ENCODE measurements at places on chromosomes 11 and 22.

- DNase-seq: no peak
Measured at GRCh38 chr11:45169310-45170072, 23.1 kb downstream of the PRDM11 start.

- no peak for DNase-seq
Measured at GRCh38 chr11:68215087-68215445, 2.0 kb upstream of the KMT5B start.

GRCh38 chr11:20861322-20861721 lies 191.9 kb downstream of the NELL1 start:
- DNase-seq: no peak

- no peak for DNase-seq
Measured at GRCh38 chr11:2483426-2483825, 38.6 kb downstream of the KCNQ1 start.

DNA sequence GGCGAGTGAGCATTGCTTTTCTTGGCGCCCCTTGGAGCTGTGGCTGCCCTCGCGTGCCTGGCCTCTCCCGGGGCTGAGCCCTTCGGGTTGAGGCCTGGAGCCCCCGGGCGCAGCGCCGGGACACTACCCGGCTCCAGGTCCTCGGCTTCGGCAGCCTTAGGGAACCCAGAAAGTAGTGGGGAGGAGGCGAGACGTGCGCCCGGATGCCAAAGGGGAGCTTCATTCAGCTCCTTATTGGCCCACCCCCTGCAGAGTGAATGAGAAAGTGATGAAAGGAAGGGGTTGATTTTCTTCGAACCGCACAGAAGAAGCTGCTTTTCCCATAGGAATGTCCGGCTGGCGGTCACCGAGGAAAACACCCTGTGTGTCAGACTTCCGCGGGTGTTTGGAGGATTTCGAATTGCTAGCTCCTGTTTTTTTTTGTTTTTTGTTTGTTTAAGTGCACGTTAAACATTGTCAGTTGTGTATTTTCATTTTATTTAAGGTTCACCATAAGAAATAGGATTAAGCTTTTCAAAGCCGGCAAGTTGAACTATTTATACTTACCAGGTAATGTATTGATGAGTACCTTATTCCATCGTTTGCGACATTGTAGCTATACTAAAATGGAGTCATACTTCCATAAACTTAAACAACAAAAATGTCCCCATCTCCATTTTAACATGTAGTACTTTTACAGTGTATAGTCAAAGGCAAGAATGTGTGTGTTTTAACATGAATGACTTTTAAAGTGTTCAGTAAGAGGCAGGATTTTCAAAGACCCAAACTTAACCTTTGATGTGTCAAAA lies 841 bp upstream of the EIF4G2 start:
- DNase-seq: no peak

GRCh38 chr11:73404048-73404447 lies 27.8 kb downstream of the RELT start:
- DNase-seq: no peak

DNA sequence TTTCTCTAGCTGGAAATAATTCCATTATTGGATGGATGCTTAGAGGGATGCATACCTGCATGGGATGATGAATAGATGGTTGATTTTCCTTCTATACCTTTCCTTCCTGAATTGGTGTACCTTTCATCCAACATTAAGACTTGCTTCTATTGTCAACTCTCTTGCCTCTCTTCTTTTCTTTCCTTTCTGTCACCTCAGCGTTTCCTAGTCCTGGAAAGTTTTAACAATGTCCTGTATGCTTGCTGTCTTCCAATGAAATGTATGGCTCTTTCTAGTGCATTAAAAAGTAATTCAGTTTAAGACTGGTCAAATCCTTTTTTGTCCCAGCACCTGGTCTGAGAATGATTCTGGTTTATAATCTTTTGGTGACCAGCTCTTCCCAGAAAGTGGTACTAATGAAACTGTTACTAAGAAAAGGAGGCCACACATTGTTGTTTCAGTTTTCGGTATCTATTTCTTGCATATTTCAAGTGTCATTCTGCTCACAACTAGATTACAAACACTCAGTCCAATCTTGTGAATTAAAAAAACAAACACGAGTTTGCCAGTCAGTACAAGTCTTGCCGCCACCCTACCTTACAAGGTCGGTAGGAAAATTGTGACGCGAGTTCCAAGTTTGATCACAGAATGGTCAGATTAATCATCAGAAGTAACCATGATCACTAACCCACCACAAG lies 8.0 kb downstream of the POU2AF1 start:
- DNase-seq: no peak

GRCh38 chr11:93054881-93055280 lies 85.4 kb downstream of the MTNR1B start:
- DNase-seq: no peak

- DNase-seq: no peak
Measured at GRCh38 chr22:38700270-38700788, 414 bp downstream of the JOSD1 start.

- DNase-seq: peak; percentile 41
Measured at GRCh38 chr11:72378704-72379383, 55.5 kb downstream of the CLPB start.

DNA sequence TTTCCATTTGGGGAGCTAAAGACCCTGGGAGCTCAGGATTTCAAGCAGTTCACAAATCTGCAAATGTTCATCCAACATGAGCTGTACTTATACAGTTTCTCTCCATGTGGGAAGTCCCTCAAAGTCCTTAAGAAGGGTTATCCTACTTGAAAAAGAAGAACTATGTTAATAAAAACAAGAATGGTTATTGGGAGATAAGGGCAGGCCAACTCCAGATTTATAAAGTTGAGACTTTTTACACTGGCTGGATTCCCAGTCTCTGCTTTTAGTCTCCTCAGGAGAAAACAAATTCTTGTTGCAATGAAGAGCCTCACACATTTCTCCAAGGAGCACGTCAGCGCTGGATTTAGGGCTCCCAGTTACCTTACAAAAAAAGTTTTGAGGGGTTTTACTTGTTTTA lies 34.2 kb upstream of the CTTN start:
- no peak for DNase-seq

DNA sequence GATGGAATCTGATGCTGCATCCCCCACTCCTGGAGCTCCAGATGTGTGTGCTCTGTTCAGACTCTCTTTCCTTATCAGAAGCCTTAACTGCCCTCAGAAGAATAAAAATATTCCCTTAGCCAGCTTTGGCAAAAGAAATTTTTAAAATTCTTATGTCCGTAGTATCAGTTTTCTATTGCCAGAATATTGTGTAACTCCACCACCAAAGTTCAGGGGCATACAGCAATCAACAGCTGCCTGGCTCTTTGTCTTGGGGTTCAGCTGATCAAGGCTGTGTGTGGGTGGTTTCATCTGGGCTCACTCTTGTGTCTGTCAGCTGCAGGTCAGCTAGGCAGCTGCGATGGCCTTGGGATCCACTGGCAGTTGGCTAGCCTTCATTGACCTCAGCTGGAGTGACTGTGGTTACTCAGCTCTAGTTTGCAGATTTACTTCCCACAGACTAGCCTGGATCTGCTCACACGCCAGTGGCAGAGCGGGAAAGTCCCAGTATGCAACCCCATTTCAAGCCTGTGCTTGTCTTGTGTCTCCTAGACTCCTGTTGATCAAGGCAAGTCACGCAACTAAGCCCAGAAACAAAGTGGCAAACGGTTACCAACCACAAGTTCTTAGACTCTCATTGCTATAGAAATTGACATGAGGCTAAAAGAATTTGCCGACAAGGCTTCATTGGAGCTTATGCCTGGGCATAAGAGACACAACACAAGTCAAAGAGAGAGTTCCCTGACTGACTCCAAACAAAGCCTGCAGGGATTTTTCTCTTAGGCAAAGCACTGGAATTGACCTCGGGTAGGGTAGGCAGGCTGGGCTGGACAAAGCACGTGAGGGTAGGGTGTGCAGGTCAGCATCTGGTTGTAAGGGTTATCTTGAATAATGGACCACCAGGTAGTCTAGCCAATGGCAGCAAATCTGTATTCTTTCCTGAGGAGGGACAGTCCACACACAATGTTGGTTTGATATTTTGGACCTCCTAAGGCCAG lies 7.5 kb downstream of the TMEM138 start:
- DNase-seq: no peak

GRCh38 chr11:113952588-113952987 lies 22.3 kb upstream of the HTR3A start:
- DNase-seq: no peak

- DNase-seq: no peak
Measured at GRCh38 chr11:47591764-47592163, 2.4 kb downstream of the C1QTNF4 start.

GRCh38 chr11:122226810-122227379 lies 110.9 kb upstream of the BLID start:
- no peak for DNase-seq

DNA sequence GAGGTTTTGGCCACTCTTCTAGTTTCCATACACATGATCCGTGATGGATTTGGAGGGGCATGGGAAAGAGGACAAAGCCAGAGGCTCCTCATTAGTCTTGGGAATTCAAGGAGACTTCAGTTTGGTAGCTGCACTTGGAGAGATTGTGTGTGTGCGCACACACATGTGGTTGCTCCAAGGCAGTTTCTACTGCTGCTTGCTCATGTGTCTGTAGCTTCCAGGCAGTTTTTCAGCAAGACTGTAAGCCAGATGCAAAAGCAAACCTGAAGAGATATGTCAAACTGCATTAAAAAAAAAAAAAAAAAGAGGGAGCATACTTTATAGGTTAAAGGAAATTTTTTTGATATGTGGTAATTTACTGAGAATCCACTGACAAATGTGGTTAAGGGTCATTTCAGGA lies 95.7 kb downstream of the OSBP2 start:
- no peak for DNase-seq

DNA sequence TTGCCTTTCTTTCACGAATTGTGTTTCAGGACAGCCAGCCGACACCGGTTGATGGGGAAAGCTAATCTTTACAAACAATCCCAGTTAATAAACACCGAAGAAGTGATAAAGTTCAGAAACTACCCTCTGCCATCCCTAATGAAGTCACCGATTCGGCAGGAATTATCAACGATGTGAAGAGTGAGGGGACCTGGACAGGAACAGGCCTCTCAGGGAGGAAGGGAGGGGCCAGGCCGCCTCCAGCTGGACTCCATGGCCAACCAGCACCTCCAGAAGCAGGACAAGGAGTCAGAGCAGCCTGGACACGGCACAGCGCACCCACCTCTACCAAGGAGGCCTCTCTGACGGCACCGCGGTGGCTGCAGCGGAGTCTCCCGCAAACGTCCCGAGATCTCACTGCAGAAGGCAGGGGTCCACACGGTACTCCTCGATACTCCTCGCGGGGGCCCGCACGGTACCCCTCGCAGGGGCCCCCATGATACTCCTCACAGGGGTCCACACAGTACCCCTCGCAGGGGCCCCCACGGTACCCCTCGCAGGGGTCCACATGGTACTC lies 3.9 kb downstream of the TOLLIP start:
- DNase-seq: no peak

- no peak for DNase-seq
Measured at GRCh38 chr11:63699896-63700295, 18.6 kb downstream of the RTN3 start.

GRCh38 chr11:109794501-109794900 lies 298.7 kb upstream of the ZC3H12C start:
- no peak for DNase-seq

GRCh38 chr11:29320196-29320595 lies 696.6 kb downstream of the KCNA4 start:
- no peak for DNase-seq

- no peak for DNase-seq
Measured at GRCh38 chr11:111982019-111982464, 43.2 kb upstream of the DLAT start.

DNA sequence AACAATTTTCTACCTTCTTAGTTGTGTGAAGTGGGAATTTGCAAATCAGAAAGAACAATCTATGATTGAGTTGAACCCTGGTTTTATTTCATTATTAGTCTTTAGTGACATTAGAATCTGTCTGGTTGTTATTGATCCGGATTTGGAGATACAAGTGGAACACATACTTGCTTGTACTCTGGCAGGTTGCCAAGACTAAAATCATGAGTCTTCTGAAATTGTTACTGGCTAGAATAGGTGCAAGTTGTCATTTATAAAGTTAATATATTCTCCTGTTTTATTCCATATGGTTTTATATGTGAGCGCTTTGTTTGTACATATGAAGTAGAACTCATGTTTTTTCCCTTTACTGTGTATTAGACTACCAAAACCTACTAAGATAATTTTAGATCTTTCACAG lies 23.0 kb downstream of the CCDC15 start:
- DNase-seq: no peak

DNA sequence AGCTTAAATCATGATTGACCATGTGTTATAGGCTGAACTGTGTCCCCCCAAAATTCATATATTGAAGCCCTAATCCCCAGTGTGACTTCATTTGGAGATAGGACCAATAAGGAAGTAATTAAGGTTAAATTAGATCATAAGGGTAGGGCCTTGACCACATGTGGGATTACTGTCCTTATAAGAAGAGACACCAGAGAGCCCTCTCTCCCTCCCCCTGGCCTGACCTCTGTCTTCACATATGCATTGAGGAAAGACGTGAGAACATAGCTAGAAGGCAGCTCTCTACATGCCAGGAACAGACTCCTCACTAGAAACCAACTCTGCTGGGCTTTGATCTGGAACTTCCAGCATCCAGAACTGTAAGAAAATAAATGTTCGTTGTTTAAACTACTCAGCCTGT lies 13.6 kb upstream of the NUP50 start:
- DNase-seq: no peak

All from putamen (tissue), 1 donor.